NCI-H1694 (cell line): ENCODE measurements at places on chromosomes 1 and 21.

DNA sequence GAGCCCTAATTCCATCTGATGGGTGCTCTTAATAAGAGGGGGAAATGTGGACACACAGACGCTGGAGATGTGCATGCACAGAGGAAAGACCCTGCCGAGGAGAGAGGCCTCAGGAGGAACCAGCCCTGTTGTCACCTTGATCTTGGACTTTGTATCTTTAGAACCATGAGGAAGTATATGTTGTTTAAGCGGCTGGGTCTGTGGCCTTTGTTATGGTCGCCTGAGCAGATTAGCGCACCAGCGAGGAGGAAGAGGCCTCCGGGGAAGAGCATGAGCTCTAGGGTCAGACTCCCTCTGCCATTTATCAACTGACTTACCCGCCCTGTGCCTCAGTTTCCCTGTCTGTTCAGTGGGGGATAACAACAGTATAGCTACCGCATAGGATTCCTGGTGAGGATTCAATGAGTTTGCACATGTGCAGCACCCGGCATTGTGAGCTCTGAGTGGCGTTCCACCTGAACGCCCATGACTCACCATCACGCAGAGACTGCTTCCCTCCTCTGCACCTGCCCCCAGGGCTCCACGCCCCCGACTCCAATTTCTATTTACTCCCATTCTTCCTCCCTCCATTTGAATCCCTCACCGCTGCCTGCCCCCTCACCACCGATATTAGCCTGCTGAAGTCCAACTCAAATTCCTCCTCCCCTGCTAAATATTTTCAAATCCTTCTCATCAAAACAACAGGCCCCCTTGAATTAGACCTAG, 67.2 kb downstream of the ATP5PO start:
- no peak for DNase-seq

DNA sequence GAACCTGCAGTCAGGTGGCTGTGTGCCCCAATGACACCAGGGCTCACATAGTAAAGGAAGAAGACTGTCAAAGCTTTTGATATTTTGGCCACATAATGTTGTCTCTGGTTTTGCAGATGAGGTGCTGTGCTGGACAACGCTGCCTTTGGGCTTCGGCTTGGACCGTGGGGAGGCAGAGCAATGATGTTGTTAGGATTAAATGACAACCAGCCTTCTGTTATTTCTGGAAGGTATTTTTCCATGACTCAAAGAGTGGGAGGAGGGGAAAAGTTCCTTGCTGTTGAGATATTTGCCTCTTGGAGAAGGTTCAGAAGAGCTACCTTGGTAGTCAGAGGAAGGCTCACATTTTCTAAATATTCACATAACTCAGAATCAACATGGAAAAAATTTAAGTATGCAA, 187.3 kb upstream of the GALNT2 start:
- no peak for DNase-seq

DNA sequence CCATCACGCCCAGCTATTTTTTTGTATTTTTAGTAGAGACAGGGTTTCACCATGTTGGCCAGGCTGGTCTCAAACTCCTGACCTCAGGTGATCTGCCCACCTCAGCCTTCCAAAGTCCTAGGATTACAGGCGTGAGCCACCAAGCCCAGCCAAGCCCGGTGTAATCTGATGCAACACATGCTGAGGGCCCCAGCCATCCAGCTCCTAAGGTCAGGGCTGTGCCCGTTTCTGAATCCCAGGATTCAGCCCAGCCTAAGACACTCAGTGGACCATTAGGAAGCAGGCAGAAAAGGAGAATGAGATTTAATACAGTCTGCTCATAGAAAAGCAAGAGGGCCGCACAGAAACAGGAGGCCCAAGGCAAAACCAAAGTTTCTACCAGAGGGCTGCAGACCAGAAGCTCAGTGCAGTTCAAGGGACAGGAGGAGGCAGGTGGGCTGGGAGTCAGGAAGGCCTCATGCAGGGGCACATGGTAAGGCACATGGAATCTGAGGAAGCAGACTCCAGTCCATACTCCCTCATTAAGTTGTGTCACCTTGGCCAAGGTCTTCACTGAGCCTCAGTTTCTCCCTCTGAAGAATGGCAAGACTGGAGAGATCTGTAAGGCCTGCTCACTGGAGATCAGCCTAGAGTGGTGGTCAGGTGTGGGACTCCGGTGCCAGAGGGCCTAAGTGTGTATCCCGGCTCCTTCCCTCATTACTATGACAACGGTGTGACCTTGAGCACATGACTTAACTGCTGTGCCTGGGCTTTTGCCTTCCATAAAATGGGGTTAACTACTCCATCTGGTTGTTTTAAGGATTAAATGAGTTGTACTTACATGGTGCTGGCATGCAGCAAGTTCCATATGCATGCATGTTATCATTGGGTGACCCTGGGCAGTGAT, 2.4 kb upstream of the ADAM15 start:
- no peak for DNase-seq

- DNase-seq: no peak
These were observed 94.0 kb downstream of the IFI44 start for GRCh38 chr1:78743626-78744025.

- no peak for DNase-seq
These were observed 126.1 kb downstream of the CDC42BPA start for GRCh38 chr1:227192163-227192562.

DNA sequence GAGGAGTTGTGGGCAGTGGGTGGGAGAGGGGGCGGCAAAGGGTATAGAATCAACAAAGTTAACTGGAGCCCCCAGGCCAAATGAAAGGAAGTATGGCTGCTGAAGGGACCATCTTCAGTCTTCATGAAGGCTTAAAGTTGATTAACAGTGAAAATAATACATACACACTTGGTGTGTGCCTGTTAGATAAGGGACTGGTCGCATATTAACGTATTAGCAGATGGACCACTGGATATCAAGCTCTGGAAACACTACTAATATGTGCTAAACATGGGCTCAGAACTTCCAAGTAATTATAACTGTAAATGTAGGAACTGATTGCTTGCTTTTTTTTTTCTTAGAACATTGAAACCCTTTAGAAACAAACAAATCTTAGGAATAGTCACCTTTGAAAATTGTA, 224.7 kb upstream of the KIAA0040 start:
- no peak for DNase-seq

DNA sequence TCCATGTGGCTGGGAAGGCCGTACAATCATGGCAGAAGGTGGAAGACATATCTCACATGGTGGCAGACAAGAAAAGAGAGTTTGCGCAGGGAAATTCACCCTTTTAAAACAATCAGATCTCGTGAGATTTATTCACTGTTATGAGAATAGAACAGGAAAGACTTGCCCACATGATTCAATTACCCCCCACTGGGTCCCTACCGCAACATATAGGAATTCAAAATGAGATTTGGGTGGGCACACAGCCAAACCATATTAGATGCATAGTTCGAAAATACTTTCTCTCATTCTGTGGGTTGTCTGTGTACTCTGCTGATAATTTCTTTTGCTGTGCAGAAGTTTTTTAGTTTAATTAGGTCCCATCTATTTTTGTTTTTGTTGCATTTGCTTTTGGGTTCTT, 990.3 kb downstream of the PLA2G4A start:
- DNase-seq: no peak

GRCh38 chr1:210536254-210536961, 207.7 kb downstream of the HHAT start:
- no peak for DNase-seq

- DNase-seq: no peak
These were observed 33.8 kb downstream of the KANK4 start for GRCh38 chr1:62285440-62285839.

DNA sequence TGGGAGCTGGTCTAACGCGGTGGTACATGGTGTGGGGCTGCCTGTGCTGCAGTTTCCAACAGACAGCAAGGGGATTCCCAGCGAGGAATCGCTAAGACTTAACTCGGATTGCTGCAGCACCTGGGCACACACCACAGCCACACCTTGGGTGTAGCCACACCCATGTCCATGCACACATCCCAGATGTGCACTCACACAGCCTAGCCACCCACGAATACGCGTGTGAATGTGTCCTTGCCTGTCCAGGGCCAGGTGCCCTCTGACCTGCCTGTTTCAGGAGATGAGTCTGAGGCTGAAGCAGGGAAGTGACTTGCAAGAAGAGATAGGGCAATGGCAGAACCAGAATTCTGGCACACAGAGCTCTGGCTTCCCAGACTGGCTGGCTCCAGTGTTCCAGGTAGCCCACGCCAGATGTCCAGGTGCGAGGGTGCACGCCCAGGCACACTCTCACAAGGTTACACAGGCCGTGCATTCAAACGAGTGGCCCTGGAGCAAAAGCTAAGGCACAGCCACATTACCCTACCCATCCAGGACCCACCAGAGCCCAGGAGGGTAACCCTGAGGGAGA, 272.7 kb downstream of the TRABD2B start:
- no peak for DNase-seq

DNA sequence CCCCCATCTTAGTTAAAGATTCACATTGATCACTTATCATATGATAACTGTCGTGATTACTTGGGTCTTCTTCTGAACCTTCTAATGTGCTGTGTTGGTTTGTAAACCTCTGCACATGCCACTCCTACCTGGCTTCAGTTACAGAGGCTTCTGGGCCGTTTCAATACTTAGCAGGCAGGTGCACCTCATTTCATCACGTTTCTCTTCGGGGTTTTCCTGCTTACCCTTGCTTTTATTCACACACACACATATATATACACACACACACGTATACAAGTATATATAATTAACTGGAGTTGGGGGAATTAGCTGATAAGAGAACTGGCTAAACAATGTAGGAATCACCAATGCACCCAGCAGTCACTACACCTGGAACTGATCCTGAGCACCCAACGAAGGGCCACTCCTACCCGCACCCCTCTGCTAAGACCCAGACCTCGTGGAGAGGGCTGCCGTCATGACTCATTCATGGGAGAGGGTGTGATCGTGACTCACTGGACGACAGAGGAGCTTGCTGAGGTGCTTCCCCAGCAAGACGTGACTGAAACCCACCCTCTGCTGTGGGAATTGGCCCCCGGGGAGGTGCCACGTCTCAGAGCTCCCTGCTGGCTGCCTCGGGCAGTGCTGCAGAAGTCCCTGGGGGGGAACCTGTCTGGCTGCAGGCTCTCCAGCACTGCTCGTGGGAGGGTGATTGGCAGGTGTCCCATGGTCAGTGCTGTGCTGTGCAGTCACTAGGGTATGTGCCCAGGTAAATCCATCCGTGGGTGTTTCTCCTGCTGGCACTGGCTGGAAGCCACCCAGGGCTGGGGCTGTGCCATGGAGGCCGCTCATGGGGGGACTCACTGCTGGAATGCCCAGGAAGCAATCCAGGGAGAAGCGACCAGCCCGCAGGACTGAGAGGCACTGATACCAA, 166.6 kb downstream of the DYRK1A start:
- DNase-seq: no peak

- DNase-seq: no peak
These were observed 114.4 kb upstream of the TMEM51 start for GRCh38 chr1:15039017-15039648.

DNA sequence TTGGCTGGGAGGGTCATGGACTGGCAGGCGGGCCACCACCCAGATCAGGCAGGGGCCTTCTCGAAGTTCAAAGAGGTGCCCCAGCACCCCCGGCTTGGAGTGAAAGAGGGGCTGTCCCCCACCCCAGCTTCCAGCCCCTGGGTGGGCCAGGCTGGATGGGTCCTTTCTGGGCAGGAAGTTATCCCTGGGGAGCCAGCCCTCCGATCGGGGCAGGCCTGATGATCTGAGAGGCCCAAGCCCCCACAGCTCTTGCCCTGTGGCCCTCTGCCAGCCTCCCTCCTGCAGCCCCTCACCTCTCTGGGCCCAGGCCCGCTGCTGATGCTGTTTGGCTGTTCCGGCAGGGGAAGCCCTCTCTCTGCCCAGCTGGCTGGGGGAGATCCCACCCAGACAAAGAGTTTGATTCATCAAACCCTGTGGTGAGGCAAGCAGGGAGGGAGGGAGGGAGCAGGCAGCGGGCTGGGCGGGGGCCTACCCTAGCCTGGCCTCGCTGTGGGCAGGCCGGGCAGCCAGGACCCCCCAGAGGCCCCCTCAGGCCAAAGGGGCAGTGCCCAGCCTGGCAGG, 2.5 kb downstream of the ARHGEF19 start:
- DNase-seq: no peak

DNA sequence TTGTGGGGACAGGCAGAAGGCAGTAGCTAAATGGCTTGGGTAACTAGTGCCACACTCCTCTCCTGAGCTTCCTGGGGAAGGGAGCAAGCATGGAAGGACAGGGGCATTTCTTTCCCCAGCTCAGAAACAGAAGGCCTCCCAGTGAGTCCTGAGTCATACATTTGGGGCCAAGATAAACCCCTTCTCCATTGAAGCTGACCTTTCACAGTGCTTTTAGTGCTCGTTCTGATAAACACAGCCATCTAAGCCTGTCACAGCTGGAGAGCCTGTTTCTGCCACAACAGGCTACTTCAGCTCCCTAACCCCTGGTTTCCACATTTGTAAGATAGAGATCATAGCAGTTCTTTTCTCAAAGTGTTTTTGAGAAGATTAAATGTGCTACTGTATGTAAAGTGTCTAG, 374.0 kb downstream of the LMX1A start:
- DNase-seq: no peak

GRCh38 chr1:234400773-234401172, 27.5 kb downstream of the COA6 start:
- DNase-seq: no peak

- DNase-seq: no peak
These were observed 20.3 kb downstream of the TIPRL start for GRCh38 chr1:168199056-168199455.

DNA sequence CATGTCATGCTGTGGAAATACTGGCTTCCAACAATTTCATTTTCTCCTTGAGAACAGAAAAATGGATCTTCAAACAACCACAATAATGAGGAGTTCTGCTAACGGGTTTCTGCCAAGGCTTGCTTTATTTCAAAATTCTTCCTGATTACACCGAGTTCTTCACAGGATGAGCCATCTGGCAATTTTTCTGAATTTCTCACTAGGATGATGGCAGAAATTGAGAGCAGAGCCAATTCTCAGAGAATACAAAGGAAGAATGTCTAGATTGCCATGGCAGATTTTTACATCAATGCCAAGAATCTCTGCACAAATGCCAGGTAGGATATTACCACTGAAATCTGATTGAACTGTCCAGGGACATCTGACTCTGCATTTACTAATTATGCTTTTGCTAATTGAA, 619.0 kb upstream of the CHRM3 start:
- no peak for DNase-seq

DNA sequence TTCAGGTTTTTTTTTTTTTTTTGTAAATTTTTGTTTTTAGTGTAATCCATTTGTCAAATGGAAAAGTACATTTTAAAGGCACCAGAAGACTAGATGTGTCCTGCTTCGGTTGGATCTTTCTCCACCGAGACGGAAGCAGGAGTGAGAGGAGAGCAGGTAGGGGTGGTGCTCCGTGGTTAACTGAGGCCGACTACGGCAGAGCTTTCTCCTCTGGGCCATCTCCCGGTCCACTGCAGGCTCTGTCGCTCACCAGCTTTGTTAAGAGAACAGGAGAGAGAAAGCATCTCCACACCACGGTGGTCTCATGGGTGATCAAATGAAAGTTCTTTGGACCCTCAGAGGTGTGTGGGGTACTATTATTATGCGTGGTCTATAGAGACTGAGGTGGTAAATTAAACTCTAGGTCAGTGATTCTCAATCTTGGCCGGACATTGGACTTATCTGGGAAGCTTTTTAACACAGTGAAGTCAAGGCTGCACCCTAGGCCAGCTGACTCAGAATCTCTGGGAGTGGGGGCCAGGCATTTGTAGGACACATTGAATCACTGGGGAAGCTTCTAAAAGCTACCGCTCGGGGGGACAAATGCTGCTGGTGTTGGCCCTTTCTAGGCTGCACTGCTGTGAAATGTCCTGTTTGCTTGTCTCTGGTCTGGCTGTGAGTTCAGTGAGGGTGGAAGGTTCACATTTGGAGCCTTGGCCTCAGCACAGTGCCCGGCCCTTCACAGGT, 25.0 kb downstream of the ABCA4 start:
- DNase-seq: no peak
